NCI-H446 (cell line): ENCODE measurements at places on chromosomes 4 and X.

GRCh38 chr4:15605537-15605936, 49.6 kb downstream of the FBXL5 start:
- DNase-seq, result no peak

- no peak for DNase-seq
Measured at GRCh38 chr4:14863418-14864364, 138.6 kb upstream of the CPEB2 start.

GRCh38 chr4:95216636-95217035, 332.1 kb downstream of the UNC5C start:
- no peak for DNase-seq

DNA sequence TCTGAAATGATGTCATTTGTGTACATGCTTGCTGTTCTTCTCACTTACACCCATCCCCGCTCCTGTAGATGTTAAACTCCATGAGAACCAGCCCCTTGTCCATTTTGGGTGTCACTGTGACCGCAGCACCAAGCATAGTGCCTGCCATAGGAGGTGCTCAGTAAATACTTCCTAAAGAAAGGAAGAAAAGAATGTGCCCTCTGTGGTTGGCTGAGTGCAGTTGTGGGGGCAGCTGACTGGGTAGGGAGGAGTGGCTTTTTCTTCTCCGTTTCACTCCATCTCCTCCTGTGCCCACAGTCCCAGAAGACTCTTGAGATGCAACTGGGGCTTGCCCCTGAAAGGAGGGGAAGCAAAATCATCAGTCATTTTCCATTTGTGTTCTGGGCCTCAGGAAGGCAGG, 25.5 kb downstream of the PHEX start:
- DNase-seq, result no peak

DNA sequence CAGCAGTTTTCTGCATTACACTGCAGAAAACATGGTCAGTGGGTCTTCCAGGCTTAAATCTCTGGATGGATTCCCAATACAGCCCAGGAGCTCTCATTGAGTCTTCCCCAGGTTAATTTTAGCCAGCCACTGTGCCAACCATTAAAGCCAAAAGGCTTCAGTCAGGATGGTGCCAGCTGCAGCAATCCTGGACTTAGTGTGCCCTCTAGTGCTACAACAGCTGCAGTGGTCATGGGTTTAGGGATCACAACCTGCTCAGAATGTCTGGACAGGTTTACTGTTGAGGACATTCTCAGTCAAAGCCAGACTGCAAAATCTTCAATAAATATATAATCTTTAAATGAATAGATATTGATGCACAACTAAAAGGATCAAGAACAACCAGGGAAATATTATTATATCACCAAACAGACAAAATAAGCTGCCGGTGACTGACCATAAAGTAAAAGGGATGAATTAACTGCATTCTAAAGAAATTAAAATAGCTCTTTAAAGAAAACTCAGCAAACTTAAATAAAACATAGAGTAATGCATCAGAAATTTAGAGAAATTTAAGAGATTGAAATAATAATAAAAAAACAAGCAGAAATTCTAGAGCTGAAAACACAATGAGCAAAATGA, 639.9 kb downstream of the SPOCK3 start:
- peak; percentile 81 for DNase-seq

- DNase-seq, result no peak
Measured at GRCh38 chrX:136961594-136962135, 72.1 kb downstream of the GPR101 start.
